ENCODE measurements at places on chromosomes 1 and 21.

GRCh38 chr1:45038661-45039364 is 26.8 kb downstream of the UROD start:
- DNase-seq = no peak

GRCh38 chr21:30271156-30271555 is 11.6 kb downstream of the KRTAP24-1 start:
- no peak for DNase-seq

- peak; percentile 59 for DNase-seq
Measured at GRCh38 chr1:51877434-51878307, 856 bp downstream of the NRDC start.

- no peak for DNase-seq
Measured at GRCh38 chr1:207346513-207346912, 25.0 kb downstream of the CD55 start.

DNA sequence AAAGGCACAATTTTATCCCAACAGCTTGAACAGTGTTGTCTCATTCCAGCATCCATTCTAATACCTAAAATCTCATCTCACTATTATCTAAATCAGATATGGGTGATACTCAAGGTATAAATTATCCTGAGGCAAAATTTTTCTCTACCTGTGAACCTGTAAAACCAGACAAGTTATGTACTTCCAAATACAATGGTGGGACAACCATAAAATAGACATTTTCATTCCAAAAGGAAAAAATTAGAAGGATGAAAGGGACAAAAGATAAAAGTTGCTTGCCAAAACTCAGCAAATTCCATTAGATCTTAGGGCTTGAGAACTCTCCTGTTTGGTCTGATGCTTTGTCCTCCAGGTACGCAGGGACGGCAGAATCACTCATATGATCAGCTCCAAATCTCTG is 650.5 kb downstream of the ADGRL2 start:
- no peak for DNase-seq

- DNase-seq = peak; percentile 87
Measured at GRCh38 chr21:36209626-36210171, 53.1 kb downstream of the DOP1B start.

- no peak for DNase-seq
Measured at GRCh38 chr1:186202271-186202764, 172.7 kb downstream of the TPR start.

DNA sequence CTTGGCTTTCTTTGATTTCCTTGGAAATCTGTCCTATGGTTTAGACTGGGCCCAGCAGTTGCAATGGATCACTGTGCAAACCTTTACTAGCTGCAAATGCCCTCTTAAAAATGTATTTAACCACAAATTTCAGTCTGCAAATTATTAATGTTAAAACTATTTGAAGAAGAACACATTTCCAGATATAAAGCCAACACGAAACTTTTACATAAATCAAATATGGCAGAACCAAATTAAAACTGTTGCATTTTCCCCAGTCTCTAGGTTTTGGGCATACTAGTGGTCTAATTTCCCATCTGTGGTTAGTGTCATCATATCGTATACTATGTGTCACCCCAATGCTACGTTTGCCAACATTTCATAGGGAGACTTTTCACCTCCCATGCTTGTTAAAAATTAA is 52.3 kb downstream of the HMCN1 start:
- no peak for DNase-seq

DNA sequence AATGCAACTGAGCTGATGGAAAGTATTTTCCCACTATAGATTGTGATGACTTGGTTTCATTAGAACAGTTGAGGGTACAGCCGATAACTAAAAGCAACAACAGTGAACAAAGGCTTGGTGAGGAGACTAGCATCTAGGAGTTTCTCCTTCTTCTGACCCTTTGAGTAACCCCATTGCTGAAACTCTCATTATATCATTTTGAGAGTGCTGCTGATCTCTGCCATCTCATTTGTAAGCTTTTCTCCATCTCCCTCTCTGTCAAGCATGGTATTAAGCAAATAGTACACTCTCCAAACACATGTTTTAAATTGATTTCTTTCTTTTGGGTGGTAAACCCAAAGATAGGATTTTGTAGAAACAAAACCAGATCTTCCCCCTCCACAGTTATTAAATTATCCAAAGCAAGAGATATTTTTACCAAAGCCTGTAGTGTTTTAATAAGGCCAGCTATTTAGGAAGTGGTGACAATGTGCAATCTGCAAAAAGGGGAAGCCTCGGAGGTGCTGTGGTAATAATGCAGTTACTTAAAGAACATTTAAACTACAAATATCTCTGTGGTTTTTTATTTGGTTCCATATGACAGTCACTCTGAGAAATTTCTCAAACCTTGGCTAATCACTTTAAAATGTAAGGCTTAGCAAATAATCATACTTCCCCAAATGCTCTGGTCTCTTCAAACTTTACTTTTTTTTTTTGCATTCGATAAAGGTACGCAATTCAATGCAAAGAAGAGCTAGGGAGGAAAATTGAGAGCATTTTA is 287.5 kb downstream of the HLX start:
- DNase-seq = no peak

- peak; percentile 77 for DNase-seq
Measured at GRCh38 chr1:236141447-236142252, 689 bp upstream of the GPR137B start.

- DNase-seq = no peak
Measured at GRCh38 chr1:32398401-32398800, 4.2 kb upstream of the BSDC1 start.

- DNase-seq = no peak
Measured at GRCh38 chr1:154726896-154727753, 119.1 kb upstream of the ADAR start.

GRCh38 chr1:40612345-40612831 is 53.1 kb downstream of the RIMS3 start:
- DNase-seq = peak; percentile 93

- peak; percentile 74 for DNase-seq
Measured at GRCh38 chr1:84298684-84299535, 2.6 kb upstream of the SAMD13 start.

GRCh38 chr1:53636621-53637171 is 102.3 kb downstream of the GLIS1 start:
- DNase-seq = no peak

GRCh38 chr1:9887070-9887469 is 23.0 kb downstream of the CTNNBIP1 start:
- DNase-seq = no peak

DNA sequence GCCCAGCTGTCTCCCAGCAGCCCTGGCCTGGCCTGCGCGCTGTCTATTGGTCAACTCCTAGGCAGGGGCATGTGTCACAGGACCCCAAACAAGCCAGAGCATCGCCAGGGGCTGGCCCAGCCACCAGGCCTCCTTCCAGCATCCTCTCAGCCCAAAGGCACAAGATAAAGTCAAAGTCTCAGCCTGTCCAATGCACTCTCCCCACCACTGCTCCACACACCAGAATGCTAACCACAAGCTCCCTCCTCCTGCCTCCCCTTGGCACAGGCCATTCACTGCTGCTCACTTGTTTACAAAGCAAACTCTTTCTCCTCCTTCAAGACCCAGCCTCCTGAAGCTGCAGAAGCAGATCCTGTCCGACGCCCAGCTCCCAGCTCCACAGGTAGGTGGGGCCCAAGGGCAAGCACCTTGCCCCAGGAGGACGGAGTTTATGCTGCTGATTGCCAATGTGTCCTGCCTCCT is 133.4 kb downstream of the DMRTB1 start:
- DNase-seq = no peak

- DNase-seq = no peak
Measured at GRCh38 chr21:15966231-15966630, 236.4 kb downstream of the USP25 start.

GRCh38 chr1:214470132-214470531 is 81.3 kb downstream of the PTPN14 start:
- no peak for DNase-seq

GRCh38 chr1:82632155-82632554 is 831.4 kb downstream of the ADGRL2 start:
- no peak for DNase-seq

GRCh38 chr1:32465578-32465933 is 684 bp downstream of the ZBTB8B start:
- DNase-seq = no peak

DNA sequence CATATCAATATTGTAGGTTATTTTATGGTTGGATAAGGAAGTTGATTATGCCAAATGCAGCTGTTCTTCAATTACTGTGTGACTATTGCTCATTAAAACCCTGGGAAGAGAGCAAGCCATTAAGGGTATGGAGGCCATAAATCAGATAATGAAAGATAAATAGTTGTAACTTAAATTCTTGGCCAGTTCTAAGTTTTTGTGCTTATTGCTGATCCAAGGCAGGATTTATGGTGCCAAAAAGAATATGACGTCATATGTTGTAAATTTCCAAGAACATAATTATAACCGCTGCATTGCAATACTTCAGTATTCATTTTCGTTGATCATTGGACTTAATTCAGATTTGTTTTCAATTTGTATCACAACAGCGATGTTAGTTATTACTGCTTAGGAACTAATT is 211.6 kb downstream of the LRRC40 start:
- DNase-seq = no peak
